ENCODE measurements at places on chromosomes 12 and 14. TPM values are rescaled to one million over a fixed set of nuclear protein-coding genes. Genes with fewer than 3 reads are reported as not detected.

GRCh38 chr14:24542346-24542936, 33.6 kb downstream of the CTSG start:
- H3K4me3 ChIP-seq: no peak overlapping the region
- no peak overlapping the region for H3K27ac ChIP-seq
- no peaks in the 10 kb centered on the region for H3K4me1 ChIP-seq
- no peak for DNase-seq
- no peaks in the 10 kb centered on the region for H3K27me3 ChIP-seq

DNA sequence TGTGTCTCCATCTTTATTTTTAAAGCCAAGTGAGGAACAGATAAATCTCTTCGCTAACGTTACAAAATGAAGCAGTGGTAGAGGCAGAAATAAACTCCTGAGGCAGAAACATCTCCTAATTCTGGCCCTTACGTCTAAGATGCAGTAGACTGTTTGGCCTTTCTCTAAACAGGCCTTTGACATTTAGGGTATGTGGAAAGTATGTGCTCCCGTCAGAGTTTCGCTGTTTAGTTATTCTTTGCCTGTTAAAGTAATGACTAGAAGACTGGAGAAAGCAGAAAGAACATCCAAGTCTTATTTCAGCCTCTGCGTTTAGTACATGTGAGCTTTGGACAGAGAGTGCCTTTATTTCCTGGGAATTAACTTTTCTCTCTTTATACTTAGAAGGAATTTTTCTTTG, 216.6 kb downstream of the RAD51B start:
- H3K4me1 ChIP-seq: peaks cover 52% of the 10 kb centered on the region
- no peaks in the 10 kb centered on the region for H3K27me3 ChIP-seq
- H3K36me3 ChIP-seq: peaks cover 5% of the 10 kb centered on the region
- no peak overlapping the region for H3K4me3 ChIP-seq
- DNase-seq: no peak

GRCh38 chr14:30179381-30180130, 251.9 kb upstream of the PRKD1 start:
- H3K27ac ChIP-seq: no peak overlapping the region
- no peak for DNase-seq
- no peak overlapping the region for H3K4me3 ChIP-seq
- peaks cover 5% of the 10 kb centered on the region for H3K27me3 ChIP-seq
- H3K36me3 ChIP-seq: no peaks in the 10 kb centered on the region
- H3K4me1 ChIP-seq: peaks cover 11% of the 10 kb centered on the region

GRCh38 chr12:132610866-132611602, 652 bp upstream of the LRCOL1 start:
- no peak for DNase-seq
- peaks cover 2% of the 10 kb centered on the region for H3K4me1 ChIP-seq
- no peak overlapping the region for H3K27ac ChIP-seq
- H3K27me3 ChIP-seq: peaks cover 68% of the 10 kb centered on the region
- H3K36me3 ChIP-seq: no peaks in the 10 kb centered on the region

DNA sequence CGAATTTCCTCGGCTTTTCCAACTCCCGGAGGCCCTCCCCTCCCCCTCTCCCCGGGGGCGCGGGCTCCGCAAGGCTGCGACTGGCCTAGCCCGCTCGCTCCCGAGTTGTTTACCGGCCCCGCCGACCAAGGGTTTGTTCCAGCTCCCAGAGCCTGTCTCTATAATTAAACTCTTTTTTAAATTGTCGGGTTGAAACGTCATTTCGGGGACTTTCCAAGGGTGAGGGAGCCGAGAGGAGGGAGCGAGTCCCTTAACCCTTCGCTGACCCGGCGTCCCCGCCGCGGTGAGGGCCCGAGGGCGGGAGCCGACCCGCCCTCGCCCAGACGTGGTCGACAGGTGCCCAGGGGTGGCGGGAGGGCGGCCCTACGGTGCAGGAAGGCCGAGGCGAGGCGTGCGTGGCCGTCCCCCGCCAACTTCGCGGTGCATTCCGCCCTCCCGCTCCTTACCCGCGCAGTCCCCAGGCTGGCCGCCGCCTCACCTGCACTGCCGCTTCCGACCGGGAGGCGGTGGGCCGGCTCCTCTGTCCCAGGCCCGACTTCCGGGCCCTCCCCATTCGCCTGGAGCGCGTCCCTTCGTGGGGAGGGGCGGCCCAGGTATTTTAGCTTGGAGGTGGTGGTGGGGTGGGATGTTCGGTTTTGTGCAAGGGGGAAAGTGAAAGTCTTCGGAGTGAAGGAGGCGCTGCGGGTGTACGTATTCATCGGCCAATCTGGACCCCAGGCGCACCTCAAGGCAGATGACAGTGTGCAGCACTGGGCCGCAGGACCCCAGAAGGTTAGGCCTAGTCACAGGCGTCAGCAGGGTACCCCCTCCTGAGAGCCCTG, 2.9 kb upstream of the ZFP36L1 start:
- H3K4me1 ChIP-seq: peaks cover 28% of the 10 kb centered on the region
- peaks cover 28% of the 10 kb centered on the region for H3K36me3 ChIP-seq
- H3K27me3 ChIP-seq: no peaks in the 10 kb centered on the region
- peak; percentile 78 for DNase-seq
- peak overlapping the region; percentile 100 for H3K27ac ChIP-seq
- peak overlapping the region; percentile 90 for H3K4me3 ChIP-seq

DNA sequence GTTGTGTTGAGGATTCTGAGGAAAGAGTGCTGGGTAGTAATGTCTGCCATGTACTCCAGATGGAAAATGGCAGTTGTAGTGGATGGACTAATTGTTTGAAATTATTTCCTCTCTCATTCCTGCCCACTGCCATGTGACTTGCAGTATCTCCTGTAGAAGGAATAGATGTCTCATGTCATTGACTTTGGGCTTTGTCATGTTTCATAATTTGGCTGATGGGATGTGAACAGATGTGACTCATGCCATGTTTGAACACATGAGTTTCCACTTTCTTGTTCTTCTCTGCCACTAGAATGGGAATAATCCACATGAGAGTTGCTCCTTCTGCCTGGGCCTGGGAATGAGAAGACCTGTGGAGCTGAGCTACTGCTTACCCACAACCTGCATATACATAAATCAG, 2.4 kb upstream of the CALCOCO1 start:
- peaks cover 3% of the 10 kb centered on the region for H3K36me3 ChIP-seq
- H3K27ac ChIP-seq: no peak overlapping the region
- peaks cover 25% of the 10 kb centered on the region for H3K4me1 ChIP-seq

DNA sequence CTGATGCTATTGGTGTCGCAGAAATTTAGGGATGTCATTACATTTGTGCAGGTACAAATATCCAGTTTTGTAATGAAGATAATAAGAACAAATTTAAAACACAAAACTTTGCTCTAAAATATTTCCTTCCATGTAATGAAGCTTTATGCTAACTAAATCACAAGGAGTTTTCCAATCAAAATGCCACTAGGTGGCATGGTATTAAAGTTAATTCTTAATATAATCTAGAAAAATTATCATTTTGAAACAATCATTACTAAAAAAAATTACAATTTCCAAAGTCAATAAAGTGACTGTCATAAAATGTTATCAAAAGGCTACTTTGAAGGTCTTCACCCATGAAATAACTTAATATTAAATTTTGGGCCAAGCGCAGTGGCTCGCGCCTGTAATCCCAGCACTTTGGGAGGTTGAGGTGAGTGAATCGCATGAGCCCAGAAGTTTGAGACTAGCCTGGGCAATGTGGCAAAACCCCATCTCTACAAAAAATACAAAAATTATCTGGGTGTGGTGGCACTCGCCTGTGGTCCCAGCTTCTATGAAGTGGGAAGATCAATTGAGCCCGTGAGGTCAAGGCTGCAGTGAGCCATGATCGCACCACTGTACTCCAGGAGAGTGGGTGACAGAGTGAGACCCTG, 77.4 kb downstream of the KIF21A start:
- peaks cover 29% of the 10 kb centered on the region for H3K36me3 ChIP-seq
- no peak for DNase-seq
- no peak overlapping the region for H3K4me3 ChIP-seq
- H3K4me1 ChIP-seq: no peaks in the 10 kb centered on the region

DNA sequence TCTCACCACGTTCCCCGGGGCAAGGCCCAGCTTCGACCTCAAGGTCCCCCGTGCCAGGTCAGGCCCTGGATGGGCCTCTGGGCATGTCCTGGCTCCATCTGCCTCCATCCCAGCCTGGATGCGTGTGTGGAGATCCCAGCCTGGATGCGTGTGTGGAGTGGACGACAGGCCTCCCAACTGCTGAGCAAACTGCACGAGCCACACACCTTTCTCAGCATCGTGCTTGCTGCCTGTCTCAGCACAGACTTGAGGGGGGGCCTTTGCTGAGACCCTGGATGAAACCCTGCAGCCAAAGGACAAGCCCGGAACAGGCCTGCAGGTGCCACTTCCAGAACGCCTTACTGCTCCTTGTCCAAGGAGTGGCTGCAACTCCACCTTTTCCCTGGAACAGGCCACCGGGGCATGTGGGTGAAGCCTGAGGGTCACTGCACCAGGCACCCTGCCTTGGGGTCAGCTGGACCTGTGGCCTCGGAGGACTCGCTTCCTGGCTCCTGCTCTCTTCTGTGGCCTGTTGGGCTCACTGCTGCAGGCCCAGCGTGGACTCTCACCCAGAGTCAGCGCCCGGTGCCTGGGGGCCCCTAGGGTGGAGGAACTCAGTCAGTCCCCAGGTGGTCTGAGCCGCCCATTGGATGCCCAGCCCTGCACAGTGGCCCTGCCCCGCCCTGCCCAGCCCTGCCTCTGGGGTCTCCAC, 176.0 kb downstream of the KIF26A start:
- no peak overlapping the region for H3K4me3 ChIP-seq
- DNase-seq: no peak
- H3K36me3 ChIP-seq: no peaks in the 10 kb centered on the region
- peaks cover 22% of the 10 kb centered on the region for H3K27me3 ChIP-seq
- H3K27ac ChIP-seq: no peak overlapping the region
- H3K4me1 ChIP-seq: no peaks in the 10 kb centered on the region

DNA sequence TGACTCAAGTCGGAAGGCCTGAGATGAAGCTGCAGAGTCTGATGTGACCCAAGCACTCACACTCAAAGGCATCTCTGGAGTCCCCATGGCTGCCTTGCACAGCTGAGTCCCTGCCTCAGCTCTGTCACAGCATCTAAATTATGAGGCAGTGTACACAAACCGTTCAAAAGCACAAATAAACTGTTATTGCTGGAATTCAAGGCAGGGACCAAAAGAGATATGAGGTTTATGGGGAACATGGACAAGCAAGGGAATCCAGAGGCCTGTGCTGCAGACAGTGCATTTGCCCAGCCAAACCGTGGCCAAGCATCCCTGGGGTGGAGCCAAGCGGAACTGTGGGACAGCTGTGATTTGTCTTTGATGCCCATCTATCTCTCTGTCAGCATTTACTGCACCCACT, 91.3 kb downstream of the RPS29 start:
- H3K27me3 ChIP-seq: peaks cover 1% of the 10 kb centered on the region
- no peak for DNase-seq
- H3K4me3 ChIP-seq: no peak overlapping the region
- no peaks in the 10 kb centered on the region for H3K36me3 ChIP-seq

The DNAI7 gene
- total RNA-seq: 1.5 TPM

The PMEL gene
- total RNA-seq: 3.6 TPM

The HOTAIR gene
- 1.1 TPM for total RNA-seq

The CLEC6A gene
- total RNA-seq: not detected

The FOXN4 gene
- not detected for total RNA-seq

The PEBP1 gene
- 156 TPM for total RNA-seq

The SIX4 gene
- 17.4 TPM for total RNA-seq

The TAS2R8 gene
- total RNA-seq: 0.42 TPM

All from mesothelial cell of epicardium (in vitro differentiated cells).